Stimulated activated CD8-positive, alpha-beta memory T cell treated with anti-CD3 and anti-CD28 coated beads, Interleukin-2, amount 100 ng/mL, for 1 hour (primary cell): ENCODE measurements at places on chromosomes 3 and 15.

- DNase-seq = no peak
Observed at GRCh38 chr3:145604851-145605250, 556.1 kb downstream of the PLOD2 start.

- DNase-seq = no peak
Observed at GRCh38 chr15:34999906-35000305, 11.8 kb upstream of the ZNF770 start.

DNA sequence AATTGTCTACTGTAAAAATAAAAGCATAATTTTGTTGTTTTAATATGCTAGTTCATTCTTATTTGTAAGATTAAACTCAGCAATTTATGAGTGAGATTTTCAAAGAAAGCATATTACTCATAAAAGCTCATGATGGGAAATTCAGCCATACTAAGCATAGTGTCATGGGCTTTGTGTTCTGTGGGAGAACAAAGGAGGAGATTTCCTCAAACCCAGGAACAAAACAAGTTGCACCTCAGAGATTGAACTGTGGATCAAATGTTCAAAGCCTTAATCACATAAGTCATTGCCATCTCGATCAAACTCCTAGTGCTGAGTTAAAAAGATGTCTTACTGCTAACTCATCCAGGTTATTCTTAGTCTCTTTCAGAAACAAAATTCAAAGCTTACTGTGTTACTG lies 85.6 kb upstream of the PDZRN3 start:
- no peak for DNase-seq

DNA sequence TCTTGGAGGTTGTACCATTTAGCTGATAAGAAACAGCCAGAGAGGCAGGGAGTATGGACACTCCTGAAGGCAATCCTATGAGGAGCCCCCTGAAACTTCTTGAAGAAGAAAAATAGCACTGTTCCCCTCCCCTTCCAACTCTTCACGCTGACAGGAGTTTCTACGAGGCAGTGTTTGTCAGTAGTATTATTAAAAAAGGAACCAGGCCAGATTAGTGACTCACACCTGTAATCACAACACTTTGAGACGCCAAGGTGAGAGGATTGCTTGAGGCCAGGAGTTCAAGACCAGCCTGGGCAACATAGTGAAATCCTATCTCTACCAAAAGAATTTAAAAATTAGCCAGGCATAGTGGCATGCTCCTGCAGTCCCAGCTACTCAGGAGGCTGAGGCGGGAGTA lies 38.7 kb downstream of the WWTR1 start:
- no peak for DNase-seq

DNA sequence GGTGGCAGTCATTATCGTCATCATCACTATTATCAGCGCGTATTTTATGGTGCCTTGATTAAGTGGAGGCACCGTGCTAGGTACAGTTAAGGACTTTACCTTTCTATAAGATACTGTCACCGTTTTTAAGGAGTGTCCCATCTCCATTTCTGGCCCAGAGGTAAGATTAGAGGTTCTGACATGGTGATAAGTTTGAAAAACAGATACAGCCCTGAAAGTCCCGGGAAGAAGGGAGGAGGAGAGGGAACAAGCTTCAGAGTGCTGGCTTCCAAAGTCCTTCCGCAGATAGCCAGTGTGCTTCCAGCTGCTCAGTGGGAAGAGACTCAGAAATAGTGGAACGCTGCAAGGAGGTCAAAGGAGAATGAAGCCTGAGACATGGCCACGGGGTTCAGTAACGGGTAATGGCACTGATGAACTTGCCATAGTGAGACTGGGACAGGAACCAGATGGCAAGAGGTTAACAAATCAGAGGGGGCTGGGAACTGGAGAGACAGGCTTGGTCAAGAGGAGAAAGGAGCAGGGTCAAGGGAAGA lies 9.1 kb upstream of the TM4SF4 start:
- no peak for DNase-seq

- DNase-seq = no peak
Observed at GRCh38 chr15:67241132-67241855, 13.2 kb downstream of the AAGAB start.

- no peak for DNase-seq
Observed at GRCh38 chr3:59632760-59633573, 583.1 kb upstream of the CFAP20DC start.

- no peak for DNase-seq
Observed at GRCh38 chr3:17013571-17013970, 128.8 kb downstream of the PLCL2 start.

GRCh38 chr15:70036585-70037291 lies 61.0 kb downstream of the TLE3 start:
- DNase-seq = no peak

DNA sequence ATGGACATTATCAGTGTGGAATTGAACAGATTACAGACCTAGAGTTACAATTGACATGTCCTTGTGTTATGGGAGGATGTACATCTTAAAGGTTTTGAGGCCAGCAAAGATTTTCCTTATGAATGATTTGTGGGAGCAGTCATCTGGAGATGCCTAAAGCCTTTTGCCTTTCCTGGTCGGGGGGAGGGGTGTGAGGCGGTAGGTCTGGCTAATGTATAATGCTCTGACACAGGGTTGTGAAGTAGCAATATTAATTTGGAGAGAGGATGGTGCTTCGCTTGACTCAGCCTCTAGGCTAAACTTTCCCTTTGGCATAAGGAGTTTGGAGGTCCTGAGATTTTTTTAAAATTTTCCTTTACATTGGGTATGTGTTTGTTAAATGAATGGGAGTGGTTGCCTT lies 23.3 kb downstream of the FBXO22 start:
- no peak for DNase-seq
